ENCODE measurements at places on chromosomes 3 and 15.

DNA sequence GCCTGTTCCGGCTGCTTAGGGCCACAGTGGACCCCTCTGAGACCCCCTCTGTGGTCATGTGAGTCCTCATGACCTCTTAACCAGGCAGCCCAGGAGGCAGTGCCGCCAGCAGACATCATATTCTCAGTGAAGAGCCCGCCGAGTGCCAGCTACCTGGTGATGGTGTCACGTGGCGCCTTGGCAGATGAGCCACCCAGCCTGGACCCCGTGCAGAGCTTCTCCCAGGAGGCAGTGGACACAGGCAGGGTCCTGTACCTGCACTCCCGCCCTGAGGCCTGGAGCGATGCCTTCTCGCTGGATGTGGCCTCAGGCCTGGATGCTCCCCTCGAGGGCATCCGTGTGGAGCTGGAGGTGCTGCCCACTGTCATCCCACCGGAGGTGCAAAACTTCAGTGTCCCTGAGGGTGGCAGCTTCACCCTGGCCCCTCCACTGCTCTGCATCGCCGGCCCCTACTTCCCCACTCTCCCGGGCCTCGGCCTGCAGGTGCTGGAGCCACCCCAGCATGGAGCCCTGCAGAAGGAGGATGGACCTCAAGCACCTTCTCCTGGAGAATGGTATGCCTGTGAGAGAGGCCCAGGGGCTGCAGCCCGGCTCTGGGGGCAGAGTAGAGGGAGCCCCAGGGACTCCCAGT, 176.1 kb downstream of the TBC1D2B start:
- DNase-seq = no peak

GRCh38 chr15:70535071-70535954, 228.0 kb downstream of the UACA start:
- DNase-seq = peak; percentile 19

- DNase-seq = no peak
Observed at GRCh38 chr15:48992545-48992944, 28.8 kb upstream of the SHC4 start.

DNA sequence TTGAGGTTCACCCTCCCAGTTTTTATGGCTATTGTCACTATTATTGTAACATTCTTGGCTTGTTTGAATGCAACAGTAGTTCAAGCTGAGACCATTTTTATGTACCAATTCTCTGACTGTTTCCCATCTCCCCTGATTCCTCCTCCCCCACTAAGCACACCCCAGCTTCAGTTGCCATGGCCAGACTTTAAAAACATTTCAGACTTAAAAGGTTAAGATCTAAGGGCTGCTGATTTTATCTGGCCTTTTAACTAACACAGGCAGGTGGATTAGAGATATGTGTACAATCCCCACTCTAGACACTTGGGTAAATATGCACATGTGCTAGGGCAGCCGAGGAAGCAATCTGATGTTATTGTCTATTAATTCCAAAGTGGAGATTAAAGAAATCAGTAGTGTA, 386.3 kb upstream of the NR2F2 start:
- DNase-seq = no peak

- no peak for DNase-seq
Observed at GRCh38 chr15:31292391-31293015, 34.1 kb upstream of the KLF13 start.

DNA sequence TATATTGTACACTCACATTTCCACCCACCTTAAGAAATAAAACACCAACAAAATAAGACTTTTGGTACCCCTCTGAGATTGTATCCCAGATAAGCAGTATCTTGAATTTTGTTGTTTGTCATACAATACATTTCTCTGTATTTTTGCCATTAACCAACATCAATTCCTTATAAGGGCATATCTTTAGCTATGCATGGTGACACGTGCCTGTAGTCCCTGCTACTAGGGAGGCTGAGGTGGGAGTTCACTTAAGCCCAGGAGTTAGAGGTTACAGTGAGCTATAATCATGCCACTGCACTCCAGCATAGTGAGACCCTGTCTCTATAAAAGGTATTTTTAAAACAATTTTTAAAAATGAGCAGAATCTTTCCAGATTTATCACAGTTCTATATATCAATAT, 32.5 kb upstream of the STXBP5L start:
- DNase-seq = no peak

DNA sequence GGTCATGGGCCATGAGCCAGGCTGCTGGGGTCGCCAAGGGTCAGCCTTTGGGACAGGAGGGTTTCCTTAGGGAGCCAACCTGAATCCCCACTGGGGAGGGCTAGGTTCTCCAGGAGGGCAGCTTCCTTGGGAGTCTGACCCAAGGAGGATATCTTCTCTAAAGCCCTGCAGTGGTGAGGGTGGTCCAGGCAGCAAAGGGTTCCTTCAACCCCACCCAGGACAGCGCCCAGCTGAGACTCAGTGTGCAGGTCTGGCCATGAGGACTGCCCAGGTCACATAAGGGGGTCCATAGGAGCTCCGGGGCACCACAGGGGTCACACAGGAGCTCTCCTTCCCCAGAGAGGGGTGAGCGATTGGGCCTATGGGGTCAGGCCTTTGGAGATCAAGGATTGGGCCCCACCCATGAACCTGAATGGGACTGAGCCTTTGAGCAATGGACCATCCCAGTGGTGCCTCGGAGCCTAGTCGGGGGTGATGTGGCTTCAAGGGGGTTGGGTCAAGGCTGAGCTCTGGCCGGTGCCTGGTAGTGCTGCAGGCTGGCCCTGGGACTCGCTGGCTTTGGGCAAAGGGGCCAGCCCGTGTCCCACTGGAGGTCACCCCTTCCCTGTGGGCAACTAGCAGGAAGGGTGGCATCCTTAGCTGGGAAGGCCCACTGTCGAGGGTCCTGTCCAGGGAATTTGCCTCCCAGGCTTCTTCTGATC, 216.5 kb downstream of the SNRPN start:
- no peak for DNase-seq

GRCh38 chr3:42847731-42848130, 27.9 kb downstream of the CYP8B1 start:
- no peak for DNase-seq

GRCh38 chr3:74606996-74607395, 7.5 kb downstream of the CNTN3 start:
- no peak for DNase-seq

DNA sequence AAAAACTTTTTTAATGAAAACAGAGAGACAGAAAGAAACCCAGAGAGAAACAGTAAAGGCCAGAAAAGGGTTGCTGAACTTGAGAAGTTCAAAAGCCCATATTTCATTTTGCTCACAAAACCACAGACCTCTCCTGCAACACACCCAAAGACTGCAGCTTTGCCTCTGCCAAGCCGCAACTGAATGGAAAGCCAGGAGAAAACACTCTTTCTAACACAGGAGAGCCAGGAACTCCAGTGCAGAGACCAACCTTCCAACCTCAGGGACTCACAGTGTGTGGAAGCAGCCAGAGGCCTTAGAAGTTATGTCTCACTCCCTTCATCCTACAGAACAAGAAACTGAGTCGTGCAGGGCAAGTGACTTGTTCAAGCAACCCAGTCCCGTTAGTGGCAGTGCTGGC, 163.1 kb upstream of the HES1 start:
- no peak for DNase-seq

- DNase-seq = no peak
Observed at GRCh38 chr3:151119188-151119587, 33.7 kb downstream of the MED12L start.

GRCh38 chr15:58852347-58852746, 81.1 kb downstream of the SLTM start:
- no peak for DNase-seq

GRCh38 chr3:46068501-46068900, 41.2 kb upstream of the XCR1 start:
- no peak for DNase-seq

DNA sequence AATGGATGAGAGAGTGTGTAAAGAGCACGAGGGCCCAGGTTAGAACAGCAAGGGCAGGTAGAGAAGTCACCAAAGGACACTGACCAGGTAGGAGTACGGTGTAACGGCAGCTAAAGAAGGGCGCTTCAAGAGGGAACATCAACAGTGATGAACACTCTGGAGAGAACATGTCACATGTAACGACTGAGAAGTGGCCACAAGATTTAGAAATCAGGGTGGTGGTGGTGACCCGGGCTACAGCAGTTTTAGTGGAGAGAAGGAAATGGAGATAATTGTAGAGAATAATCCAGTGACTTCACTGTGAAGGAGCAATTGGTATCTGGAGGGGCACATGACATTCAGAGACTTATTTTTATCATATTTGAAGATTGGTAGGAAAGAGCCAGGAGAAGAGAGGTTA, 1.2 kb upstream of the C15orf40 start:
- DNase-seq = no peak

DNA sequence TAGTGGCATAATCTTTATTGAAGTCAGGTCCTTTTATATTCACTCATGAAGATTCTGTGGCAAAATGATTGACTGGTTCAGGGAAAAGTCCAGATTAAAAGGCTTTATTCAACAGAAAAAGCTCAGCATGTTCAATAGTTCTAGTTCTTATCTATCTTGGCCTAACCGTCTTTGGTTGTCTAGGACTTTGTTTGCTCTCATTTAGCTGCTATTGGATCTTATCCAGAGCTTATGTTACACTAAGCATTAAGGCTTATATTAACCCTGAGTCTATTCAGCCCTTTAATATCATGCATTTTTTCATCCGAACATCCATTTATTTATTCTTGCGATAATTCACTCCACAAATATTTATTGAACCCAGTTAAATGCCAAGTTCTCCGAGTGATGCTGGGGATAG, 601.0 kb upstream of the SGO1 start:
- DNase-seq = no peak

GRCh38 chr3:107028086-107028485, 349.2 kb upstream of the CCDC54 start:
- no peak for DNase-seq

DNA sequence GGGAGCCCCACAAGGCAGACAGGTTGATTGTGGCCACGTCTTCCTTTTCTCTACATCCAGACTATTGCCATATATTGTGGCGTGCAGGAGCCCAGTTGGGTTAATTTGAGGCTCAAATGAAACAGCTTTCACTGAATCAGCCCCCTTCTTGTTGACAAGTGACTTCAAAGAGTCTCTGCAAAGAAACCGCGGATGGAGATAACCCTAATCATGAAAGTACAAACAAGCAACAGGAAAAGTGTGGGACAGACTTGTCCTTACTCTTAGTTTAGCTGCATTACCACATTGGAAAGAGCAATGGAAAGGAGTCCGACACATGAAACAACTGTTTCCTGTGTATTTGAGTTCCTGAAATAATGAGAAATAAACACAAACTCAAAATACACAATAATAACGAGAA, 3.3 kb downstream of the TMEM40 start:
- DNase-seq = no peak

DNA sequence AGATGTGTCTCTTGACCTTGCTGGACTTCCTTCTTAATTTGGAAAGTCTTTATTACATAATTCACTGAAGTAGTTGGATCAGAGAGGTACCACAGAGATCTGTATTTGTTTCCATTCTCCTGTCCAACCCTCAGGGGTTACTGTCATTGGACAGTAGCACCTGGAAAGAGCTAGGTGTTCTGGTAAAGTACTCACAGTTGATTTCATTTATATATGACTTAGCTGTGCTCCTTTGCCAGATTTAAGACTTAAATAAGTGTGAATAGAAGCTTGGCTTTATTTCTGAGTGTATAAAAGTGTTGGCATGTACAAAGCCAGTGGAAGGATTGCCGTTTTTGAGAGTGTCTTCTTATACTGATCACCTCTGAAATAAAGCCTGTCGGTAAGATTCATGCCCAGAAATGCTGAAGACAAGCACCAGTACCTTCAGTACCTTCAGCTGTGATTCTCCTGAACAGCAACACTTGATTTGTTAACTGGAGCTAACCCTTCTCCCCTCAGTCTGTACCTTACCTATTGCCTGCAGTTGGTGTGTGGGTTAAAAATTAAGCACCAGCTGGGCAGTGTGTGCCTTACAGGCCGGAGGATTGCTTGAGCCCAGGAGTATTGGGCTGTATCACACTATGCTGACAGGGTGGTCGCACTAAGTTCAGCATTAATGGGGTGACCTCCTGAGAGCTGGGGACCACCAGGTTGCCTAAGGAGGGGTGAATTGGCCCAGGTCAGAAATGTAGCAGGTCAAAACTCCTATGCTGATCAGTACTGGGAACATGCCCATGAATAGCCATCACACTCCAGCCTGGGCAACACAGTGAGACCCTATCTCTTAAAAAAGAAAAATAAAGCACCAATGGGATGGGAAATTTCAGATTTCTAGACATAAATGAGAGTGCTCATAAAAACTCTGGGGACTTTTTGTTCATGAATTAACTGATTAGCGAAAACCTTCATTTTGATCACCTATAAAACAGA, 197.7 kb downstream of the FNDC3B start:
- DNase-seq = no peak

- no peak for DNase-seq
Observed at GRCh38 chr15:55884223-55884622, 109.2 kb downstream of the NEDD4 start.

DNA sequence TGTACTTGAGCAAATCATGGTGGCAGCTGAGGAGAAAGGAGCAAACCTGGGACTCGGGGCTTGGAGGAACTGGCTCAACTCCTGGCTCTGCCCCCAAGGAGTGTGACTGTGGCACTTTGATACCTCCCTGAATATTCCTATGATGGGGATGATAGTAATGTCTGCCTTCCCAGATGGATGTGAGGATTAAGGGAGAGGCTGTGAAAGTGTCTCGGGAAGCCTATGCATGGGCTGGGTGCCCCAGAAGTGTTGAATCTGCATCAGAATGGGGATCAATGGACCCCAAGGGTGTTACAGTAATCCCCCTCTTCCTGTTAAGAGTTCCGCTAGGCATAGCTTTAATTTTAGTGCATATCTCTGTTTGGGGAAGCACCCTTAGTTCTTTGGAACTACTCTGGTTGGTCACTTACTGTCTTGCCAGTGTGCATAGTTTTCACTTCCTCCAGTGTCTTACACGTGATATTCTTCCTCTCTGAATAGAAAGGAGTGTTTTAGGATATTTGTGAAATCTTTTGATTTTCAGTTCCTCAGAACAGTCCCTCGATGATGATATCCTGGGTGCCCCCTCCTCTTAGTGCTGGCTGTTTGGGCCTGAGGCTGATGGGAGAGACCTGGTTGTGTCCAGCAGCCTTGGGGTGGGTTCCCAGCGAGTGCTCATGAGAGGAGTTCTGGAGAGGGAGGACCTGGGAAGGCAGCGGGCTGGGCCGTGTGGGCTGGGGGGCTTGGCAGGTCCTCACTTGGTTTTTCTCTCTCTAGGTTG, 97.5 kb downstream of the CHDH start:
- DNase-seq = no peak

DNA sequence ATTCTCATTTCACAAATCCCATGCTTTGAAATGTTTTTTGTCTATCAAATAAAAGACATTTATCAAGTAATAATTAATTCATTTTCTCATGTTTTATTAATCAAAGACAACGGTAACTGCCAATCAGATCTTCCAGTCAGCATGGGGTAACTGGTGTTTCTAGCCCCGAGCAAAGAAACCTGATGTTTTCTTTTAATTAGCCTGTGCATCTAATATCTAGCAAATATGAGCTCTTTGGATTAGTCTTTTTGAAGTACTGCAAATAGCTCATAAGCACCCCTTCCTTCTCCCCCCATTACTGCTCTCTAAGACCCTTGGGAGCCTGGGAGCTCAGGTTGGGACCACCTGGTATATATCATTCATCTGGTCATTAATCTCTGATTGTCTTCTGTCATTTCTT, 43.1 kb upstream of the SRGAP3 start:
- no peak for DNase-seq
